ENCODE measurements at places on chromosomes 4 and X.

- no peak for DNase-seq
Measured at GRCh38 chr4:67542076-67542475, 3.2 kb downstream of the CENPC start.

DNA sequence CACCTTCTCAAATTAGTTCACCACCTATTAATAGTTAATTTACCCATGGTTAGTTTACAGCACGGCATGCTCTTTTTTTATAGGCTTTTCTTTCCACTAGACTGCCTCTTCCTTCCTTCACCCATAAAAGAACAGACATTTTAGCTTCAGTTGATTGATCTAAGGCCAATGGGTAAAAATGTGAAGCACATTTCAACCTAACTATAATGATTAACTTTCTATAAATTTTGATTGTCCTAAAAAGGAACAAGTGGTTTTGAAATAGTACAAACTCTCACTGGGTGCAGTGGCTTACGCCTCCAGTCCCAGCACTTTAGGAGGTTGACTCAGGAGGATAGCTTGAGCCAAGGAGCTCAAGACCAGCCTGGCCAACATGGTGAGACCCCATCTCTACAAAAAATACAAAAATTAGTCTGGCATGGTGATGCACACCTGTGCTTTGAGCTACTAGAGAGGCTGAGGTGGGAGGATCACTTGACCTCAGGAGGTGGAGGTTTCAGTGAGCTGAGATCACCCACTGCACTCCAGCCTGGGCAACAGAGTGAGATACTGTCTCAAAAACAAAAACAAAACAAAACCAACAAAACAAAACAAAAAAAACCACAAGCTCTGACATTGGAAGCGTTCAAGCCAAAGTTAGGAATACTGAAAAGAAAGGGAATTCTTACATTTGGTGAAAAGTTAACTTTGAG, 89.9 kb upstream of the FAT1 start:
- DNase-seq = no peak

- DNase-seq = no peak
Measured at GRCh38 chr4:150681063-150681462, 99.1 kb downstream of the MAB21L2 start.

- no peak for DNase-seq
Measured at GRCh38 chr4:3822230-3822947, 56.2 kb downstream of the ADRA2C start.

GRCh38 chrX:118420462-118420861, 74.6 kb downstream of the WDR44 start:
- no peak for DNase-seq

GRCh38 chr4:73419106-73420038, 15.3 kb downstream of the ALB start:
- DNase-seq = no peak

- DNase-seq = no peak
Measured at GRCh38 chr4:155692361-155692760, 25.7 kb downstream of the GUCY1A1 start.

- DNase-seq = no peak
Measured at GRCh38 chrX:13015536-13016236, 28.7 kb downstream of the FAM9C start.

DNA sequence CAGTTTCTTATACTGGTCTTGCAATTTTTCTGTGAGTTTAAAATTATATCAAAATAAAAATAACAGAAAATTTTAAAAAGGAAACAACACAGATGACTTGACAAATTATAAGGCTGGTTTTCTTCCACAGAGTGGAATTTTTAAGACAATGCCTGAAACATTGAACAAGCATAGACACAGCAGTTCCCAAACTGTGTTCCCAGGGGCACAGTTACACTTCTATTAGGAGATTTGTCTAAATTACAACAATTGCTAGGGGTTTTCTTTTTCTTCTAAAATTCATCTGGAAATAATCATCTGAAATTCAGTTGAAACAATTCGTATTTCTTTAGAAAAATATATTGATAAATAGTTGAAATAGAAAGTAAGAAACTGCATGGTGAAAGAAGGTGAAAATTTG, 26.2 kb downstream of the PDE5A start:
- DNase-seq = no peak

GRCh38 chr4:95086551-95086950, 328.8 kb downstream of the BMPR1B start:
- no peak for DNase-seq

- peak; percentile 51 for DNase-seq
Measured at GRCh38 chr4:26992657-26993361, 132.2 kb downstream of the STIM2 start.

DNA sequence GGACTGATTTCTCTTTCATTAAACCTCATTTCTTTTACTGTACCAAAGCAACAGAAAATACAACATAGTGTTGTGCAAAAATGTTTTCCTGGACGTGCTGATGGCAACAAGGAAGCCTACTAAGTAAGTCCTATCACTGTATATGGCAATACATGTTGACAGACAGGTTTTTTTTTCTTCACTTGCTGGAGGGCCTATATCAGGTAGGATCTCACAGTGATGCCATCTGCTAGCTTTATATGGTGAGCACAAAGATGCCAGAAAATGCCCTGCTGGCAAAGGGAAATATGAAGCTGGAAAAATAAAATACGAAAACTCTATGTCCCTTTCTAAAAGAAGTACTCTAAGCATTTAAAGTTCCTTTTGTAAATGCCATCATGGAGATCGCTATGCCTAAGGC, 119.0 kb upstream of the PDLIM3 start:
- DNase-seq = no peak

DNA sequence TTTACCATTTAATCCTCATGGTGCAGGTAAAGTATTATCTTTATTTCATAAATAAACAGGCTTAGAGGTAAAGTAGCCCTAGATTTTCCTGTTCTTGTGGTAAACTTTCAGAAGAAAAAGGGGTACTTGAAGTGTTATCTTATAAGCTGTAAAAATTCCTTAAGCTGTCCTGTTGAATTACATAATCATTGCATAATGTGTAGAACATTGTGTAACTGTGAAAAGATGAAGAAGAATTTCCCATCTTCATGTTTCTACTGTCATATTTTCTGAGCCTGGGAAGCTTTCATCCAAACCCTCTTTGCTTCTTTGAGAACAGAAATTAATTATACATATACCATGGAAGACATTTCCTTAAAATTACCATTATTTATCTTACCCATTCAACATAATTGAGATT, 90.5 kb downstream of the ELOVL6 start:
- DNase-seq = no peak

GRCh38 chr4:54233697-54234496, 4.8 kb downstream of the PDGFRA start:
- DNase-seq = peak; percentile 80

- peak; percentile 51 for DNase-seq
Measured at GRCh38 chr4:47926667-47927258, 12.4 kb upstream of the NFXL1 start.

DNA sequence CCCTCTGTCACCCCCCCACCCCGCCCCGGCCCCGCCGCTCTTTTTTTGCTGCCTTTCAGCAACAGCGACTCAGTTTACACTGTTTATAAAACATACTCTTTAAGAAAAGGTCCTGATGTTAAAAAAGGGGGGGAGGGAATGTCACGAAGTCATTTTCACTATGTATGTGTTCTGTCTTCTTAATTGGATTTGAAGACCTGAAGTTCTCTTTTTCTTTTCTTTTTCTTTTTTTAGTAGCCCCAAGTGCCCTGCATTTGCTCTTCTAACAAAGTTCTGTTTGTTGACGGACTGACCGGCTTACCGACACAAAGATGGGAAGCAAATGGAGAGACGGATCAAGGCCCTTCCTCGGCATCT, 2.5 kb upstream of the CITED1 start:
- no peak for DNase-seq
